Renal cortex interstitium (tissue), 15 donors: ENCODE measurements at places on chromosomes 1 and 21. TPM values are rescaled to one million over a fixed set of nuclear protein-coding genes. Genes with fewer than 3 reads are reported as not detected.

DNA sequence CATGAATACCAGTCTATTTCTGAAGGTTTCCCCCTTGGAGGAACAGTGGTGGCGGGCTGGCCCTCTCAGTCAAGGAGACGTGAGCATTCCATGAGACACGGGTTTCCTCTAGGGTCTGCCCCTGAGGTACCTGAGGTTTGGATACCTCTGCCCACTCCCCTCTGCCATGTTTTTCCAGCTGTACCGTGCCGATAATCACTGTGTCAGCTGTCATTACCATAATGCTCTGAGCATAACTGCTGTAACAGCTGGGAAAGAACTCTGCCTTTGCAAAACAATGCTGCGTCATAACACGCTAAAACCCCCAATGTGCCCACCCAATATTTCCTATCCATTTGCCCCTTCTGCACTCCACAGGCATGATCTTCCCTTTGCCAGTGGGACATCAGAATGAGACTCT is 425.1 kb downstream of the KIF26B start:
- DNase-seq: no peak

VTCN1 gene
- 15.8 TPM for polyA plus RNA-seq

RAVER2 gene
- polyA plus RNA-seq: 25.5 TPM

GRCh38 chr21:37155186-37155585 is 82.1 kb downstream of the TTC3 start:
- no peak for DNase-seq

LCE1E gene
- polyA plus RNA-seq: not detected

DNA sequence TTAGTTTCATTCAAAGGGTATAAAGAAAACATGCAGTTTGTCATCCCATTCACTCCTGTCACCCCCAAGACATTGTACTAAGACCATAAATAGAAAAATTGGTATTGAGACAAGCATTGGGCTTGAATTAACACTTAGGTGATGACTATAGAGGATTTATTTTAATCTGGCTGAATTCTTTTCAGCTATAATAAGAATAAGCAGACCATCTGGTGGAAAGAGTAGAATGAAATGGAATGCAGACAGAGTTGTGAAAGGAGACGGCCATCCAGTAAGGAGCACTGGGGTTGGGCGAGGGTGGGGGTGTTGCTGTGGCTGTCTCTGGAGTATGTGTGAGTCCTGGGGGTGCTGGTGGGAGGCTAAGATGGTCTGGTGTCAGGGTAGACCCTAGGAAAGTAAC is 125.0 kb upstream of the IVNS1ABP start:
- DNase-seq: no peak

DNA sequence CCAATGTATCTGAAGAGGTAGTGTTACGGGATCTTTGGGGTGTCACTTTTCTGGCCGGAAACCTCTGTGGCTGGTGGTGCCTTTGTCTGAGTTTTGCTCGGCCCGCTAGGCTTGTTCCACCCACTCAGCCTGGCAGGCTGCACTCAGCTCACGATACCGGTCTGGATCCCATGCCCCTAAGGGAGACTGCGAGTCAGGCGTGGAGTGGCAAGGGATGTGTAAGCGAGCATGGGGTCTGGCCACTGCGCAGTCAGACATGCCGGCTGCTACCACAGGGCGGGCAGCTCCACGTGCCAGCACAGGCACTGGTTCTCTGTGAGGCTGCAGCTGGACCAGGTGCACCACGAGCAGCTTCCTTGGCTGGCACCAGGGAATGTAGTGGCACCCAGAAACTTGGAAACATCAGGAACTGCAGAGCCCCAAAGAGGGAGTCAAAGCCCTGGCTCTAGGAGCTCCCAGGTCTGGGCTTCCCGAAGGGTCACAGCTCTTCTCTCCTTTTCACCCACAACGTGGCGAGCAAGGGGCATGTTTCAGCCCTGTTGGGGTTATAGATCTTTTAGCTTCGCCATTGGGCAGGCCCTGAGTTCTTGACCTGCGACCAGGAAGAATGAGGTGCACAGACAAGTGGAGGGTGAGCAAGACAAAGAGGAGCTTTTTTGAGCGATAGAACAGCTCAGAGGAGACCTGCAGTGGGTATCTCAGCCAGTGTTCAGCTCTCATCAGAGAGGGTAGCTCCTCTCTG is 23.8 kb upstream of the LRRC8C start:
- DNase-seq: no peak

- DNase-seq: no peak
Measured at GRCh38 chr1:179325836-179326235, 32.2 kb downstream of the SOAT1 start.

- no peak for DNase-seq
Measured at GRCh38 chr1:8145545-8146202, 119.6 kb upstream of the ERRFI1 start.

DNA sequence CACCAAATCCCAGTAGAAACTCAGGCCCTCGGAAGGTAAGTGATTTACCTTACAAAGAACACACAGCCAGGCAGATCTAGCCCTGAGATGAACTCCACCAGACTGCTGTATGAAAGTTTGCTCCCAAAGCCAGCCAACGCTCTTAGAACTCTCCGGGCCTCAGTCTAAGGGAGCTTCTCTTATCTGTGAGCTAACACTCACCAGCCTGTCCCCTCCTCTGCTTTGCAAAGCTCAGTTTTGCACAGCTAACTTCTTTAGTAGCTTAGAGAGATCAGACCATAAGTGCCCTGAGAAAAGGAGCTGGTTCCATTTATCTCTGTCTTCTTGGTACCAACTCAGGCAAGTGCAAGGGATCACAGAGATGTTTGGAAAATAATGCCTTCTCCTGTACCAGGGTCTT is 195.8 kb upstream of the JUN start:
- DNase-seq: no peak

GRCh38 chr1:188889166-188889565 is 1588.5 kb downstream of the BRINP3 start:
- no peak for DNase-seq
